ENCODE measurements at places on chromosomes 1 and 21. TPM values are rescaled to one million over a fixed set of nuclear protein-coding genes. Genes with fewer than 3 reads are reported as not detected.

NCF2 gene
- 0.15 TPM for total RNA-seq

LPAR3 gene
- total RNA-seq: 33.5 TPM

BMP8B gene
- total RNA-seq: not detected

LMO4 gene
- total RNA-seq: 75.3 TPM

RIIAD1 gene
- not detected for total RNA-seq

FAM72B gene
- 0.50 TPM for total RNA-seq

CFHR2 gene
- not detected for total RNA-seq

FALEC gene
- not detected for total RNA-seq

KCNJ15 gene
- total RNA-seq: 1.7 TPM

PEX14 gene
- total RNA-seq: 17.5 TPM

VWA5B1 gene
- total RNA-seq: not detected

SEMA4A gene
- 1.8 TPM for total RNA-seq

FAM163A gene
- not detected for total RNA-seq

CD48 gene
- total RNA-seq: not detected

LRRC3 gene
- total RNA-seq: 0.66 TPM

RBP7 gene
- not detected for total RNA-seq

COL11A1 gene
- 2.5 TPM for total RNA-seq

ADAM30 gene
- not detected for total RNA-seq

CYB5RL gene
- total RNA-seq: 12.9 TPM

LRRC53 gene
- not detected for total RNA-seq

DISP3 gene
- not detected for total RNA-seq

AMY2A gene
- not detected for total RNA-seq

RCSD1 gene
- 0.87 TPM for total RNA-seq

Data from smooth muscle cell of trachea (primary cell).